ENCODE measurements at places on chromosomes 1 and 21. TPM values are rescaled to one million over a fixed set of nuclear protein-coding genes. Genes with fewer than 3 reads are reported as not detected.

DNA sequence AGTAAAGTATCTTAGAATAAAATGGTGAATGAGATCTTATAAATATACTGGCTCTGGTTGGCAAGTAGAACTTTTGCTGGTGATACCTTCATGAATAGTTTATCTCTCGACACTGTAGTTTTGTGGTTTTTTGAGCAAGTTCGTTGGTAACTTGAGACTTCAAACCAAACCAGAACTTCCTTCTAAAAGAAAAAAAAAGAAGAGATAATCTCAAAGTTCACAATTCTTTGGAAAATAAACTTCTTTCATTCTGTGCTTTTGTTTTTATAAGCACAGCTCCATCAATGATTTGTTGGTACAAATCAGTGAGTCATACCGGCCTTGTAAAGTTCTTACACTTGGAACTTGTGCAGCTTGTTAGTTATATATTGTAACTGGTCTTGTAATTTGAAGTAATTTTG is 2.3 kb downstream of the HIPK1 start:
- DNase-seq: no peak
- no peaks in the 10 kb centered on the region for H3K27me3 ChIP-seq
- peaks cover 51% of the 10 kb centered on the region for H3K4me1 ChIP-seq
- H3K27ac ChIP-seq: peak overlapping the region; percentile 97

- H3K27ac ChIP-seq: no peak overlapping the region
- H3K4me1 ChIP-seq: no peaks in the 10 kb centered on the region
- no peak overlapping the region for H3K4me3 ChIP-seq
- no peaks in the 10 kb centered on the region for H3K36me3 ChIP-seq
- no peaks in the 10 kb centered on the region for H3K27me3 ChIP-seq
- no peak for DNase-seq
Measured at GRCh38 chr1:228224198-228225164, 16.6 kb downstream of the OBSCN start.

GRCh38 chr1:26296340-26297056 is 9.9 kb downstream of the UBXN11 start:
- no peaks in the 10 kb centered on the region for H3K27me3 ChIP-seq
- no peak overlapping the region for H3K4me3 ChIP-seq
- no peaks in the 10 kb centered on the region for H3K4me1 ChIP-seq
- no peak for DNase-seq

- H3K27ac ChIP-seq: no peak overlapping the region
- no peaks in the 10 kb centered on the region for H3K4me1 ChIP-seq
- DNase-seq: no peak
- H3K27me3 ChIP-seq: no peaks in the 10 kb centered on the region
- H3K4me3 ChIP-seq: no peak overlapping the region
- H3K36me3 ChIP-seq: no peaks in the 10 kb centered on the region
Measured at GRCh38 chr1:187977298-187977697, 1148.5 kb downstream of the PLA2G4A start.

DNA sequence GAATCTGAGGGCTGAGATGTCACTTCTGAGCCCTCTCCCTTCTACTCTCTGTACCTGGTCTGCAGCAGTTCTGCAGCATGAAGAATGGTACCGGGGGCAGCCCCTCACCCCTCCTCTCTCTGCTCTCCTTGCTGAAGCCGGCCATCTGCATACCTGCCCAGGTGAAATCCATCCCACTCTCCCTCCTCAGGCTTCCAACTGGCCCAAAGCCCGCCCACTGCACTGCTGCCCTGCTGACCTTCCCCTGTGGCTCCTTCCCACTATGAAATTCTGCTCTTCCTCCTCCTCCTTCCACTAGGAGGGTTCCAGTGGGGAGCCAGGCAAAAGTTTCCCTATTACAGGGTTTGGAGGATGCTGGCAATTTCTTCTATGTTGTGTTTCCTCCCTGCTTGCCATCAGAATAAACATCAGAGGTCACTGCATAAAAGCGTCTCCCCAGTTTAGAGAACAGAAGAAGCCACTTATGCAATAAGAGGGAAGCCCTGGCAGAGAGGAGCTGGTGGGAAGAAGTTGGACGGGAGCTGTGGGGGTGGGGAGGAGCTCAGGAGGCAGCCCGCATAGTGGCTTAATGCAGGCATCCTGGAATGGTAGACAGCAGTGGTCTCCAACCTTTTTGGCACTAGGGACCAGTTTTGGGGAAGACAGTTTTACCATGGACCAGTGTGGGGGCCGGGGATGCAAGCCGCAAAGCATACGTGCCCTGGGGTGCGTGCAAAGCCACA is 30.3 kb downstream of the TMCO4 start:
- H3K27me3 ChIP-seq: no peaks in the 10 kb centered on the region
- DNase-seq: no peak
- H3K4me3 ChIP-seq: no peak overlapping the region
- H3K36me3 ChIP-seq: peaks cover 12% of the 10 kb centered on the region
- H3K4me1 ChIP-seq: peaks cover 19% of the 10 kb centered on the region

- H3K36me3 ChIP-seq: no peaks in the 10 kb centered on the region
- peak overlapping the region; percentile 91 for H3K27ac ChIP-seq
- peak overlapping the region; percentile 90 for H3K4me3 ChIP-seq
- H3K4me1 ChIP-seq: peaks cover 36% of the 10 kb centered on the region
- H3K27me3 ChIP-seq: no peaks in the 10 kb centered on the region
Measured at GRCh38 chr1:55214212-55214933, 791 bp downstream of the USP24 start.

- peaks cover 8% of the 10 kb centered on the region for H3K4me1 ChIP-seq
- DNase-seq: no peak
- no peak overlapping the region for H3K4me3 ChIP-seq
- H3K36me3 ChIP-seq: no peaks in the 10 kb centered on the region
- no peak overlapping the region for H3K27ac ChIP-seq
Measured at GRCh38 chr1:2638466-2639115, 5.8 kb upstream of the MMEL1 start.

GOLT1A gene
- not detected for total RNA-seq
